Putamen (tissue), 1 donor: ENCODE measurements at places on chromosomes 7 and 10.

GRCh38 chr10:72008096-72008981 lies 44.1 kb downstream of the CHST3 start:
- DNase-seq = no peak

- no peak for DNase-seq
Measured at GRCh38 chr10:50640238-50640637, 16.5 kb upstream of the SGMS1 start.

- DNase-seq = no peak
Measured at GRCh38 chr7:150439967-150440366, 10.5 kb upstream of the GIMAP8 start.

DNA sequence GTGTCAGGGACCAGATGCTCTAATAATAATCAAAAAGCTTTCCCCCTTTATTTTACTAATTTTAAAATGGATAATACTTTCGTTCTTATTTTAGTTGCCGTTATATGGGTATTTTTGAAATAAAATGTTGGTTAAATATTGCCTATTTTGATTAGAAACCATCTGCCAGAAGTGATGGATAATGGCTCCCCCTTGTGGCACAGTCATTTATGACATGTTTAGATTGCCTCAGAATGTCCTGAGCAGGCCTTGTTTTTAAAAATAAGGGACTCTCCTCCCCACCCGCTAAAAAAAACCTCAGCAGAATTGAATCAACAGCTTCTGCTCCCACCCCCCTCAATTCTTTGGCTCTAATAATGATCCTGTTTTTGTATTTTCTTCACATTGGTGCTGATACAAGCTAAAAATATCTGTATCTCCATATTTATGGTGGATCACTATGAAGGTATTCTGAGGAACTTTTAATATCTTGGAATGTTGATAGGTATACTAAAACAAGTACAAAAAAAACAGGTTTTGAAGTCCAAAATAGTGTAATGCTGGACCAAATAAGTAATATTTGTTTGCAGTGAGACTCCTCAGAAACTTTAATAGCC lies 38.8 kb downstream of the TMEM60 start:
- peak; percentile 62 for DNase-seq

DNA sequence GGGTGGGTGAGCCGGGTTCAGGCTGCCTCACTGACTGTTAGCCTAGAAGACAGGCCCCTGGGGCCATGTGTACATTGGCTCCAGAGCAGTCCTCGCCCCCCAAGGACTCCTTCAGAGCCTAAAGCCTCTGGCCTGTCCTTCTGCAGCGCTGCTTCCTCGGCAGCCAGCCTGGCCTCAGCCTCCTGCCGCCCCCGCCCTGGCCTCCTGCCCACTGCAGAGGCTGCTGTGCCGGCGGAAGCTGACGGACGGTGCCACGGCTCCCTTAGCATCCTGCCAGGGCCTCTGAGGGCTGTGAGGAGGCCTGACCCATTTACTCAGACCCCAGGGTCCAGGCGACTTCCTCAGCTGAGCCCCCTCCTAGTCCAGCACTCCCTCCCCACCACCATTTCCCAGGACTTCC lies 4.9 kb downstream of the SRRM3 start:
- no peak for DNase-seq

- no peak for DNase-seq
Measured at GRCh38 chr7:51226916-51227535, 89.6 kb downstream of the COBL start.

DNA sequence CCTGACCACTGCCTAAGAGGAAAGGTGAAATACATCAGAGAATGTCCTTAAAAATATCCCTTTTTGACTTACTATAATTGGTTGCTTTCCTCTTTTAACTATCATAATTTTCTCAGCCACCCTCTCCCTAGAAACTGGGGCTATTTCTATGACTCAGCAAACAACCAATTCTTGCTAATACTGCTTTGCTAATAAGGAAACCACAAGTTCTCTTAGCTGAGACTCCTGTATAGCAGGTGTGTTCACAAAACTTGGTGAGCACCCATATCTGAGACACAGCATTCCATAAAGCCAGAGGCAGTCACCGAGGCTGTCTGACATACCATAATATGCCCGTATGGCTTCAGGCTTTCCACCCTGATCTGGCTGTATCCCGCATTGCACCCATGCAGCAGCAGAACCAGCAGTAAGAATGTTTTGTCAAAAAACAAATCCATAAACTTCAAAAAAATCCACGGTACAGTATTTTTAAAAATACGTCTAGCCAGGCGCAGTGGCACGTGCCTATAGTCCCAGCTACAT lies 191.7 kb upstream of the C7orf33 start:
- DNase-seq = no peak

GRCh38 chr10:93893646-93894515 lies at the start of gene SLC35G1:
SLC35G1 (plus strand) TSS chr10:93893978; CDS start chr10:93894034, 56 bp downstream.
- DNase-seq = peak; percentile 65

DNA sequence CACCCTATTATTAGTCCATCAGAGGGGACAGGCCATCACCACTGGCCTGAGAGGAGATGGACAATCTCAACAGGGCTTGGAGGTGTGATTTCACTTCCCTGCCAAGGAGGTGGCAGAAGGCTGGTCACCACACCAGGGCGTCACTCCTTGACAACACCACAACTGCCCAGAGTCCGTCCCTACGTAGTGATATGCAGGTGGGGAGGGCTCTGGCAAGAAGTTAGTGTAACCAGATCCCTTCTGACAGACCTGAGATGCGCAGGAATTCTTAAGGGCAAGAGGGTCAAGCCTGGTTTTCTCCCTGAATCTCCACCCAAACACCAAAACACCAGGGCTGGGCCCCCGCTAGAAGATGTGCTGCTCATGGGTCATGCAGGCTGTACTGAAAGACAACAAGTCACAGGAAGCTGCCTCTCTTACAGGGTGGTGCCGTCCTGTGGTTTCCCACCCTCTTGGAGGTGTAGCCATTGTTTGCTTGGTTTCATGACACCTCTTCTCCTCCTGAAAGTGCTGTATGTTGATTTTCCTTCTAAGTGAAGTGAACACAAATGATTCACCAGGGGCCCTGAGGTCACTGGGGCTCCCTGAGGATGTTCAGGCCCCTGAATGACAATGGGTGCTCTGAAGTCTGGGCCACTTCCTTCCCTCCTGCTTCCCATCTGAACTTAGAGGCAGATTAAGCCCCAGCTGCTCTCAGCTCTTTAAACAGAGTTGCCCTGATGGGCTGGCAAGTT lies 27.1 kb downstream of the ATXN7L1 start:
- no peak for DNase-seq

DNA sequence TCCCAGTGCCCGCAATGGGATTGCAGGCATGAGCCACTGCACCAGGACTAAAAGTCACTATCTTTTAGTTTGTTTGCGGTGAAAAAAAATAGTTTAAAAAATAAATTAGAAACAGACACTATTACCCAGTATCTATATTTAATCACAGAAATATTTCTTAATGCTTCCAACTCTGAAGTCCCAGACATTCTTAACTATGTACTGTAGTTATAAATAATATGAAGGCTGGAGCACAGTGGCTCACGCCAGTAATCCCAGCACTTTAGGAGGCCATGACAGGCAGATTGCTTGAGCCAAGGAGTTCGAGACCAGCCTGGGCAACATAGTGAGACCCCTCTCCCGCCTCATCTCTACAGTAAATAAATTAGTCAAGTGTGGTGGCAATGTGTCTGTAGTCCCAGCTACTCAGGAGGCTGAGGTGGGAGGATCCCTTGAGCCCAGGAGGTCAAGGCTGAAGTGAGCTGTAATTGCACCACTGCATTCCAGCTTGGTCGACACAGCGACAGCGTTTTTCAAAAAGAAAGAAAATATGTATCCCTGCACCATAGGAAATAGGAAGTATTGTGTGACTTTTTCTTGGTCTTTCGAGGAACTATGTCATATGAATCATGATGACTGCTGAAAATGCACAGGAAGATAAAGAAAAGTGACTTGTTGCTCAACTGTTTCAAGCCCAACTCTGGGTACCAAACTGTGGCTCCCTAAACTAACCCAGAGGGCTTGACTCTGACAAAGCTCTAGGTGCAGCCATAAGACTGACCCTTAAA lies 74.9 kb upstream of the STEAP1B start:
- DNase-seq = no peak

DNA sequence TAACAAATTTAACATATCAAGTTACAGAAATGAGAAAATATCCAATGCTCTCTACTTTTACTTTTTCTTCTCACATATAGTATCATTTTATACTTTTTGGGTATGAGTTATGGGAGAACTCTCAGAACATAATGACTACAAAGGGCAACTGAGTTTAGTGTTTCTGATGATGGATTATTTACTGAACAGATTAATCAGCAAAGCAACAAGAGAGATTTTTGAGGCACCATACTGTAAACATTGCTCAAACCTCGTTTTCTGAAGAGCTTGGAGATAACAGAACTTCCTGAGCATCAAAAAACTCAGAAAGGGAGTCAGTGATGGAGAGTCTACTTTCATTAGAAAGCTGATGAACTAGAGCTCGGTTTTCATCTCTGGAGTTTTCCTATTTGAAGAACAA lies 84.8 kb upstream of the GSDME start:
- no peak for DNase-seq

DNA sequence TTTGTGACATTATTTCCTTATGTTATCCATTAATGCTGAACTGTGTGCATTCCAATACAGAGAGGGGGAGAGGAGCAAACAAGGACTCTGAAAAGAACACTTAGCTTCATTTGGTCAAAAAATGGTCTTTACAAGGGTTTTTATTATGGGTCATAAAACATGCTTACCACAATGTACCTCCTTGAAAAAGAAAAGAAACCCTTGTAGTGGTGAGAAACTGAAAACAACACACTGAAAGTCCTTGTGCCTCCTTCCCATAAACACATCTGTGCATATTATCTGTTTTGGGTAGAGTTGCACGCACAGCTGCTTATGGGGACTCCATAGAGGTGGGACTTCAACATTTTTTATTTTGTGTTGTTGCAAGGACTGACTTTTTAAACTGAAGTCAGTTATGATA lies 98.7 kb downstream of the CDK6 start:
- DNase-seq = no peak

DNA sequence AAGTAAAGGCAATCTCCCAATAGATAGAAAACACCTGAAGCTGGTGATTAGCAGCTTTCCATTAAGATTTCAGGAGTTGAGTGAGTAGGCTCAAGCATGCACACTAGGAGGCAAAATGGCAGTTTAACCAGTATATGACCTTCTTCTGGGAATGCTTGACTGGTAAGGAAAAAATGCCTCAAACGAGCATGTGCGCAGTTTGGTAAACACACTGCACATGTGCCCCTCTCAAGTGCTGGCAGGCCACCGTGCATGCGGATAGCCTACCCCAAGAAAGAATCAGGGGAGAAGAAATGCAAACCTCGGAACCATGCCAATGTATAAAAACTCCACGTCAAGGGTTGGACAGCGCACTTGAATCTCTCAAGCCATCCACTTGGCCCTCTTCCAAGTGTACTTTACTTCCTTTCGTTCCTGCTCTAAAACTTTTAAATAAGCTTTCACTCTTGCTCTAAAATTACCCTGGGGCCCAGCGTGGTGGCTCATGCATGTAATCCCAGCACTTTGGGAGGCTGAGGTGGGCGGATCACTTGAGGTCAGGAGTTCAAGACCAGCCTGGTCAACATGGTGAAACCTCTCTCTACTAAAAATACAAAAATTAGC lies 98.8 kb upstream of the CDK1 start:
- no peak for DNase-seq

DNA sequence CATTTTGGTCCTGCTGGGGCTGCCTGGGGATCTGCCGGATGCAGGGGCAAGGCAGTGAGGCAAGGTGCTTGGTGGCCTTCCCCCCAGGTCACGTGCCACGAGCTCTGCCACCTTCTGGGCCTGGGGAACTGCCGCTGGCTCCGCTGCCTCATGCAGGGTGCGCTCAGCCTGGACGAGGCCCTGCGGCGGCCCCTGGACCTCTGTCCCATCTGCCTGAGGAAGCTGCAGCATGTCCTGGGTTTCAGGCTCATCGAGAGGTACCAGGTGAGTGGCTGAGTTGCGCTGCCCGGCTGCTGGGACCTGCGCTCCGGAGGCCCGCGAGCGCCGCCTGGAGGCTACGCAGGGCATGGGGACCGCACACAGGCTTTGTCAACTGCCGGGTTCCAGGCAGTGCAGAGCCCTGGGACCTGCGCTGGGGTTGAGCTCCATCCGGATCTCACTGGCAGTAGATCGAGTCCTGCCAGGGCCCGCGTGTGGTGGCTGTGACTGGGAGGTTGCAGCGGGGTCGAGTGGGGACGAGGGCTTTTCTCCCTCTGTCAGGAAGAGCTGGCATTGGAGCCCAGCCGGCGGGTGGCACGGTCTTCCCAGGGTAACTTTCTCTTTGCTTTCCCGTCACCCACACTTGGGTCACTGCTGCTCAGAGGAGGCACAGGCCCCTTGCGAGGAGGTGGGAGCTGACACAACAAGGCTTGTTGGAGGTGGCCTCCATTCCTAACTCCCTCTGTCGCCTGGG lies 21.7 kb downstream of the AMZ1 start:
- no peak for DNase-seq

GRCh38 chr7:24863626-24864025 lies 106.4 kb upstream of the GSDME start:
- DNase-seq = no peak
